Activated T-cell treated with anti-CD3 and anti-CD28 coated beads for 24 hours (primary cell): ENCODE measurements at places on chromosomes 1 and 21.

- no peak for DNase-seq
Observed at GRCh38 chr1:154948079-154948478, 7.8 kb downstream of the PBXIP1 start.

- no peak for DNase-seq
Observed at GRCh38 chr1:169250022-169250421, 117.6 kb downstream of the NME7 start.

GRCh38 chr21:41488080-41488479, 19.9 kb downstream of the TMPRSS2 start:
- no peak for DNase-seq

GRCh38 chr1:110248746-110249145, 38.6 kb downstream of the KCNC4 start:
- DNase-seq = no peak

DNA sequence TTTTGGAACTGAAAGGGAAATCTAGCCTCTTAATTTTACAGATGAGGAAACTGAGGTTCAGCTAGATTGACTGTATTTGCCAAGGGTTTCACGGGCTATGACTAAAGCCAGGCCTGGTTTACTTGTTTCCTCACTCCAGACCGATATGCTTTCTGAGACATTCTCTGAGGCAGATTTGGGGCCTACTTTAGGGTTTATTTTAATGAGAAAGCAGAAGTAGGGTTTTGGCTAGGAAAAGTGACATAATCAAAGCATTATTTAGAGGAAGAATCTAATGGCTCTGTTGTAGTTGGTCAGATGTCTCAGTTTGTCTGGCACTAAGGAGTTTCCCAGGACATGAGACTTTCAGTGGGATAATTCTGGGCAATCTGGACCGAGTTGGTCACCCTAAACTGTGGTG, 1.5 kb upstream of the RPTN start:
- no peak for DNase-seq

GRCh38 chr1:64161357-64161941, 42.0 kb upstream of the UBE2U start:
- no peak for DNase-seq
